ENCODE measurements at places on chromosomes 1 and 21.

DNA sequence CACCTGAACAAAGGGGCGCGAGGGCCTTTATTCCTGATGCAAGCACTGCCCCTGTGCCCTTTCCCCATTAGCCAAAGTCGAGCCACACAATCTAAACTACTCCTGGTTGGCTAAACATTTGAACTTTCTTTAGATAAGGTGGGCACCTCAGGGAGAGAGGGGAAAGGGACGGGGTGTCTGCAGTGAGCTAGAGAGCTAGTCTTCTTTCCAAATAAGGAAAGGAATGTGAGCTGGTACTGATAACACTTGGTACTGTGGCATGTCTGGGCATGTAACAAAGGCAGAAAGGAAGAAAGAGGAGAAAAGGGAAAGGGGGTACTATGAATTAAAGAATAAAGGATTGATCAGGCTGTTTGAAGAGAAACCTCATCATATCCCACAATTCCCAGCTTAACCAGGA, 62.8 kb downstream of the OVGP1 start:
- no peak for DNase-seq

DNA sequence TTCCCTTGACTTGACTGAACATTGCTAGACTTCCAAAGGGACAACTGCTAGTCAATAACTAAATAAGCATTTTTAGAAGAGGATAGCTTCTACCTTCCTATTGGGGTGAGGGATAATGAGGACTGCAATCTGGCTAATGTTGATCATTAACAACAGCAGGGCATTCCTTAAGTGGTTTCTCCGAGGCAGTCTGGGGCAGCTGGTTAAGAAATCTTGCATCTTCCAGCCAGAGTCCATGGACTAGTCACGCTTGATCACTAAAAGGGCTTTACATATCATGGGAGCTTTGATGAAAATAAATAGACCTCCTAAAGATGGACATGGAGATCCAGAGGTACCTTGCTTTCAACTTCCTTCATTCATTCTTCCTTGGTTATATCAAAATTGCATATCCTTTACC, 329.4 kb upstream of the ESRRG start:
- DNase-seq, result no peak

DNA sequence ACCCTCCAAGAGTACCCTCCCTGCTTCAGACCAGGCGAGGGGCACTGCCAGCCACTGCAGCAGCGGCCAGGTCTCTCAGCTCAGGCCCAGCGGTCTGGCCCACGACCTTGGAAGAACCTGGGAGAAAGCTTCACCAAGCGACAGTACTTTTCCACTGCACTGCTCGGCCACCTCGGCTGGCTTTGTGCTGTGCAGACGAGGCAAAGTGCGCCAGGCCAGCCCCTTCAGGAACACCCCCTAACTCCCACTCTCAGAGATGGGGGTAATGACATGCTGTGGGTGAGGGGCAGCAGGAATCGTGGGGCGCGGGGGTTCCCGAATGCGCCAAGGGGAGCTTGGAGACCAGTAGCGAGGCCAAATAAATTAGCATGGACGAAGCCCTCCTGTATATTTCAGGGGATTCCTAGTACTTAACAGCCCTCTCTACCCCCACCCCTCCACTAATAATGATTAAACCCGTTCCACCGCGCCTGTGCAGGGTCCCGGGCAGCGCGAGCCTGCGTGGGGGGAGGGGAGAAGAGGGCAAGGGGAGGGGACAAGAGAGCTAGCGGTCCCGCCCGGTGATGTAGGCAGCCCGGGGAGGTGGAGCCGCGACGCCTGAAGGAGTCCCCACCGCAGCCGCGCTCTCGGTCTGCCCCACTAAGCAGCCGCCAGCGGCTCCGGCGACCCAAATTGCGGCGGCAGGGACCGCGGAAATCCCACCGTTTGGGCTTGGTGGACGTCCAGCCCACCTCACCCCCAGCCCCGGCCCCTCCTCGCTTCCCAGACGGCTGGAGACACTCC, at the start of gene FAM43B:
FAM43B (plus strand) TSS at position 629 of the 783 bp plus-strand sequence. CDS start 401 bp downstream, outside the sequence.
- DNase-seq, result peak; percentile 69

GRCh38 chr1:79554688-79555087, 548.2 kb upstream of the ADGRL4 start:
- DNase-seq, result no peak

DNA sequence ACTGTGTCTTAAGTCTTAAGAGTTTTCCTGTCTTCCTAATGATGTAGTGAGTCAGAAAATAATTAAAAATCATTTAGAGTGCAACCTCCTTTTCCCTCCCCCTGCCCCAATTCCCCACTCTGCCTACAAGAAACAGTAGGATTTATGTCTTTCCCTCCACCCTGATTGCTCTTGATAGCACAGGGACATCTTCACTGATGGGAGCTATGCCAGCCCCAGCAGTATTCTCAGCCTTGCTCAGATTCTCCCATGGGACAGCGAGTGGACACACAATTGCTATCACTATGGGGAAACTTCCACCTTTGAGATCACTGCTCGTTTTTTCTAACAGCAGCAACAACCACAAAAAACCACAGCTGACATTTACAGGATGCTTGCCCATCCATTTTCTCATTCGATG, 216.6 kb upstream of the PLXNA2 start:
- DNase-seq, result no peak

GRCh38 chr1:190759807-190760206, 282.1 kb upstream of the BRINP3 start:
- no peak for DNase-seq

DNA sequence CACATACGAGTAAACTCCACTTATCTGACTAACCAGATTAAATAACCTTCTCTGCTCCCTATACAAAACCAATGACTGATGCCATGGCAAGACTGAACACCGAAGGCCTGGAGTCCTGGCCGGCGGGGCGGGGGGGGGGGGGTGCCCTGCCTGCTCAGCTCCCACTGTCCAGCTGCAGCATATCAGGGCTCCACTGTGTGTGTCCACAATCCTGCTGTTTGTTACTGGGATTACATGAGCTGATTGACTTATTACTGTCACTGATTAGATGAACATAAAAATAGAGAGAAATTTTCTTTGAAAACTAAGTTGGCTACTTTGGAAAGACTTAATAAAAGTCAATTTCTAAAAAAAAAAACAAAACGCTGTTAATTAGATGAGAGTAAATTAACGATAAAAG, 24.9 kb downstream of the TMEM63A start:
- DNase-seq, result no peak

GRCh38 chr1:231180034-231180433, 18.2 kb downstream of the TRIM67 start:
- no peak for DNase-seq

- no peak for DNase-seq
Observed at GRCh38 chr1:116128664-116129063, 17.5 kb downstream of the MAB21L3 start.
